T-helper 2 cell (primary cell): ENCODE measurements at places on chromosomes 4 and X.

GRCh38 chr4:78345237-78345636 lies 206.3 kb upstream of the ANXA3 start:
- DNase-seq: no peak

DNA sequence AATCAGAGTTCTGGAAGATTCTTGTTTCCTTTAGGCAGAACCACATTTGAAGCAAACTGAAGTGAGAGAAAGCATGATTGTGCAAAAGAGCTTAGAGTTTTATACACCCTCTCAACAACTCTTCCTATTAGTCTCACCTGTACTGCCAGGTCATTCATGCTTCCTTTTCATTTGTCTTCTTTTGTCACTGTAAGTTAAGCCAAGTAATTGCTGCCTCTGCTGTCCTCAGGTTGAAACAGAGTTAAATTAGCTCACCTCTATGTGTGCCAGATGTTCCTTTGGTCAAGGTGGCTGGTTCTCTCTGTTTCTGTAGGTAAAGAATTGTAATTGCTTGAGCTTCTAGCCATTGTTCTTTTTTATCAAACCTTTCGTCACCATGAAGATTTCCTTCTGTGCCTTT lies 41.1 kb upstream of the HPGD start:
- no peak for DNase-seq

DNA sequence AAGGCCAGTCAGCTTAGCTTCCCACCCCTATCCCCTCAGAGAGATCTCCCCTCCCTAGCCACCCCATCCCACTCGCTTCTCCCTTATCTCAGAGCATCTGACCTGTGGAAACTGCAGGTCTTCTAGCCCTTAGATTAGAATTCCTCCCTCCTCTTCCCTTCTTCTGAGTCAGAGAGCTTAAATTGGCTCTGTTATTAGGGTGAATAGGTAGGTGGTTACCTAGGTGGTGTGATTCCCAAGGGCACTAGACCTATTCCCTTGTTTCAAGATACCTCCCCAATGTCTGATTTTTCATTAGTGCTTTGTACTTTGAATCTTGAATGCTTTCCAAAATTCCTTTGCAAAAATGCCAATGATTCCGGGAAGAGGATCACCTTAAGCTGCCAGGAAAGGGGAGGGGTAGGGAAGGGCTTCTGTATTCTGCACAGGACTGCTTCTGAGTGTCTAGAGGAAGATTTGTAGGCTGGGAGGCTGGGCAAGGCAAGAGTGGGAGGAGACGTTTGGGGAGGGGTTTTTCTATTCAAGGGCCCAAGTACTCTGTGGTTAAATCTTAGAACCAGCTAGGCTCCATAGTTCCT lies 24.5 kb upstream of the MSN start:
- no peak for DNase-seq

DNA sequence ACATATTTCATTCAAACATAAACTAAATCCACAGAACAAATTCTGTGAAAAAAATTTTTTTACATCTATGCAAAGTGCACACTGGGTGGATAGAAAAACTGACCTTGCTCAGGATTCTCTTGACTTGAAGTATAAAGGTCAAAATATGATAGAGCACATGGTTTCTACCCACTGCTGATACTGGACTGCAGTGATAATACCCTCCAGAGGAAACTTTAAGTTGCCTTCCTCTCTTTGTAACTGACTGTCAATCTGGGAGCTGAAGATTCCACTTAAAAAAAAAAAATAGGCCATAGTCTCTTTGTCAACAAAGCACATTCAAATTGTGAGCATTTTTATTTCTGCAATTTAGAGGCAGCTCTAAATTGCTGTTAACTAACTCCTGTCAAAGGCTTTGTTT lies 3.2 kb upstream of the AMMECR1 start:
- no peak for DNase-seq

GRCh38 chr4:56187688-56188087 lies 199.6 kb downstream of the AASDH start:
- no peak for DNase-seq

GRCh38 chrX:78314561-78314960 lies 12.8 kb downstream of the CYSLTR1 start:
- DNase-seq: no peak
